ENCODE measurements at places on chromosomes 6 and 20.
A peak's percentile ranks its signal among the peaks of the same experiment; 100 is the strongest.

- DNase-seq, result no peak
These were observed 71.3 kb downstream of the EFHC1 start for GRCh38 chr6:52491203-52492069.

DNA sequence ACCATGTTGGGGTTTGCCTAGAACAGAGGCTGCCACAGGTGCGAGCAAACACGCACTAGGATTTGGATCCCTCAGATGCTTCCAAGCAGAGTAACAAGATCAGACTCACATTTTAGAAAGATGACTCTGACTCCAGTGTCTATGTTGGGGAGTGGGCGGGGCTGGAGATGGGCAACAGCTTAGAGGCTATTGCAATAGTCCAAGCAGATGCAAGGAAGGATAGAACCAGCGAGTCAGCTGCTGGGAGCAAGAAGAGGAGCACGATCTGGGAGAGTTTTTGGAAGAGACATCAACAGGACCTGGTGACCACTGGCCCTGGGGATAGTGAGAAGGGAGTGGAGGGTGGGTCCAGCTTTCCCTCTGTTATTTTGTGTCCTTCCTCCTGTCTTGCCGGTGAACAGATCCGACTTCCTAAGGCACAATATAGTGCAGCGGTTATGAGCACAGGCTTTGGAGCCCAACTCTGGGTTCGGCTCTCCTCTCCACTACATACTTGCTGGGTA is 52.7 kb downstream of the FGD2 start:
- DNase-seq, result no peak

GRCh38 chr6:150719831-150720230 is 120.1 kb downstream of the PLEKHG1 start:
- no peak for DNase-seq

GRCh38 chr6:12890171-12890790 is 173.7 kb downstream of the PHACTR1 start:
- no peak for DNase-seq

GRCh38 chr6:90319979-90320685 is 23.5 kb upstream of the BACH2 start:
- DNase-seq, result no peak

- DNase-seq, result no peak
These were observed 86.7 kb upstream of the BACH2 start for GRCh38 chr6:90383196-90383822.

DNA sequence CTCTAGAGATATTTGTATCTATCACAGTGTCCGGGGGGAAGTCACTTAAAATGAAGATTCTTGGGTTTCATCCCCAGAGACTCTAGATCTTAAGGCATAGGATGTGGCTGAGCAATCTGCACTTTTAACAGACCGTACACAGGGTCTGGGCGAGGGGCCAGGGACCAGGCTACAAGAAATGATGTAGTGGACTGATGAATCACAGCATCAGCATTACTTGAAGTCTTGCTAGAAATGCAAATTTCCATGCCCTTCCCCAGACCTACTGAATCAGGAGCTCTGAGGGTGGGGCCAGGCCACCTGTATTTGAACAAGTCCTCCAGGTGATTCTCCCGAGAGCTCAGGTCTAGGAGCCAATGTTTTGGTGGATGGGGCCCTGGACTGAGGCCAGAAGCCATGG is 168.4 kb downstream of the DOK5 start:
- DNase-seq, result peak; percentile 37

DNA sequence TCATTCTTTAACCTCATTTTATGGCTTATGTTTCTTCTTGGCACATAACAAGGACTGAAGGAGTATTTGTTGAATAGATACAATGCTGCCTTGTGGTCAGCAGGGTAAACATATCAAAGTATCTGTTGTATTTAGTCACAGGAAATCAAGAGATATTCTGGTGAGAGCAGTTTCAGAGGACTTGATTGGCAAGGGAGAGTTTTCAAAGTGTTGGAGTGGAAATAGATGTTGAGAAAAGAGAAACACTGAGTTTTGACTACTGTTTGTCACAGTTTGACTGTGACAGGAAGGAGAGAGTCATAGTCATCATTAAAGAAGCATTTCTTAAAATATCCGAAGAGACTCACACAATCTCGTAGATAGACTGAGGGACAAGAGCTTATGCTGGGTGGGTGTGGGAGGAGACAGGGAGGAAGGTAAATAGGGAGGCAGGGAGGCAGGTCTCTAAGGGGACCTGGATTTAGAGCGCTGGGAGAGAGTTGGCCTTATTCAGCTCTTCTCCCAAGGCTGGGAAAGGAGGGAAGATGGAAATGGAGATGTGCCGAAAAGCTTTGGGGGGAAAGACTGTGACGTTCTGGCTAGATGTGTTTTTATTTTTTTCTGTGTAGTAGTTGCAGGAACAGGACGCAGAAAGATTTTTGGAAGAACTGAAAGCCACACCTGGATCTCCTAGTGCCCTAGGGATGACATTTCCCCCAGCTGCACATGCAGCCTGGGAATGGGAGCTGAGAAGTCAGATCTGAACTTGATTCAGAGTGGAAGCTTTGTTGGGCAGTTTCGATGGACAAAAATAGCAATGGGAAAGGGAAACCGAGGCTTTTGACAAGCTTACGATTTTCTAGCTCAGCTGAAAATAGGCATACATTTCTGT is 65.0 kb upstream of the IFNGR1 start:
- no peak for DNase-seq

GRCh38 chr6:154488248-154488593 is 22.3 kb downstream of the CNKSR3 start:
- no peak for DNase-seq

DNA sequence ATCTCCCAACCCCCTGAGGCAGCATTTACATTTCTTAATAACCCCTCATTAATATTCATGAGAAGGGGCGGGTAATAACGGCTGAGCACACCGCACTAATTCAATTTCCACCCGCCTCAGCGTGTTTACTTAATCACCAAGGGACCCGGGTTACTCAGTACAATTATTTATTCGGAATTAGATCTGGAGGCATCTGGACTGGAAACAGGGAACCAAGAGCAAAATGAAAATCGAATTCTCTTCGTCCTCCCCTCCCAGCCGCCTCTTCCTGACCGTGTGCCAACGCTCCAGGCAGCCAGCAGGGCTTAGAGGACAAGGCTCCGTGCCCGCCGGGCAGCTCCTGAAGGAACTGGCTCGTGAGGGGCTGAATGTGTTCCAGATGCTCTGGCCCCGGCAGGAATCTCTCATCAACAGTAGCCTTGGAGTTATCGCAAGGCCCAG is 23.5 kb upstream of the CTNNBL1 start:
- no peak for DNase-seq

- DNase-seq, result no peak
These were observed 107.3 kb downstream of the SYCP2 start for GRCh38 chr20:59825944-59826759.

DNA sequence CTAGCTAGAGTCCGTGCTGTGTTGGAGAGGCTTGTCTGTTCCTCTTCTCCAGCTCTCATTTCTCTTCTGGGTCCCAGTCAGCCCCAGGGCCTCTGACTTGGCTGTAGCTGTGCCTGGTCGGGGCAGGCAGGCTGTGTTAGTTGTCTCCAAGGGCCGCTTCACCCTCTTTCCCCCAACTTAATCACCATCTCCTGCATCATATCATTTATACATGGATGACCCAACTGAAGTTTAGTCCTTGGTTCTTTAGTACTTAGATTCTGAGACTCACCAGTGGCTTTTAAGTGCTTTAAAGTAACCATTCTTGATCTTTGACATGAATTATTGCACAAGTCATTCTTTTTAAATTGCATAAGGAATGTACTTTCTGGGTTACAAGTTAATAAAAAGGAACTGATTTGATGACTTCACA is 127.3 kb downstream of the RTN4IP1 start:
- DNase-seq, result no peak

- no peak for DNase-seq
These were observed 33.1 kb upstream of the FAM135A start for GRCh38 chr6:70380252-70380651.

- no peak for DNase-seq
These were observed 231.9 kb upstream of the FAM83B start for GRCh38 chr6:54614499-54615195.

GRCh38 chr20:24769878-24770627 is 179.0 kb upstream of the CST7 start:
- DNase-seq, result no peak

DNA sequence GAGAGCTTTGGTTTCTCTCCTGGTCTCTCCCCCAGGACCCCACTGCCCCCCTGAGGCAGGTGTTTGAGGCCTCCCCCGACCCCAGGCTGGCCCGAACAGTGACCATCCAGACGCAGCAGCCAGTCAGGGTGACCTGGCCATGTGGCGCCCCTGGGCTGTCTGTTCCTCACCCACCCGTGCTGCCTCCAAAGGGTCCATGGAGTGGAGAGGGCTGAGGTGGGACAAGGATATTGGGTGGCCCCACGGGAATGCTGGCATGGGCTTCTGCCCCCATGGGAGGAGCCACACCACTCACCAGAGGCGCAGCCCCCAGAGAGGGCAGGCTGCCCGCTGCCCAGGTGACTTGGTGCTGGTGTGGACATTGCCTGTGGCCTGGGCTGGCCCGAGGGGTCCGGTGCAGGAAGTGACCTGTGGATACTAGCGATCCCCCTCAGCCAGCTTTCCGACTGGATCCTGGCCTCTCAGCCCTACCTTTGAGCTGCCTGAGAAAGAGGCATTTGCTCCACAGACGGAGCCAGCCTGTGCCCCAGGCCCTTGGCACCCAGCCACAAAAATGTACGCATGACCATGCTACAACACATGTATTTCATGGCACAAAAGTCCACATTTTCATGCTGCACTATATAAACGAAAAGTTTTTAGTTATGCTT is 50.8 kb downstream of the BCAS4 start:
- no peak for DNase-seq

GRCh38 chr6:135624402-135625295 is 127.1 kb upstream of the AHI1 start:
- DNase-seq, result peak; percentile 32

DNA sequence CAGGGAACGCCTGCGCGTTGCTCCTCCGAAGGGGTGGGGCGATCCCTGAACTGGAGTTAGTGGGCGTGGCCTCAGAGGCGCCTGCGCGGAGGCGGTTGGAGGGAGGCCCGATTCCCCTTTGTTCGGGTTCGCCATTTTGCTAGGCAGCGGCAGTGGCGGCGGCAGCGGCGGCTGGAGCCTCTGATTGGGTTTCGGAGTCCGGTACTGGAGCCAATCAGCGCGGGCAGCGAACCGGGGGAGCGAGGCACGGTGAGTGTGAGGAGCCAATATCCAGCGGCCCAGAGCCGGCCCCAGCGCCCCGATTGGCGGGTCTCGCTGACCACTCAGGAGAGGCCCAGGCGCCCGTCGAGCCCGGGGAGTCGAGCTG is at the start of gene NFYA:
NFYA (plus strand) TSS at position 139 of the 367 bp plus-strand sequence. CDS start 6,116 bp downstream, outside the sequence.
- peak; percentile 98 for DNase-seq

- no peak for DNase-seq
These were observed 47.0 kb downstream of the SLC22A23 start for GRCh38 chr6:3409699-3410384.

DNA sequence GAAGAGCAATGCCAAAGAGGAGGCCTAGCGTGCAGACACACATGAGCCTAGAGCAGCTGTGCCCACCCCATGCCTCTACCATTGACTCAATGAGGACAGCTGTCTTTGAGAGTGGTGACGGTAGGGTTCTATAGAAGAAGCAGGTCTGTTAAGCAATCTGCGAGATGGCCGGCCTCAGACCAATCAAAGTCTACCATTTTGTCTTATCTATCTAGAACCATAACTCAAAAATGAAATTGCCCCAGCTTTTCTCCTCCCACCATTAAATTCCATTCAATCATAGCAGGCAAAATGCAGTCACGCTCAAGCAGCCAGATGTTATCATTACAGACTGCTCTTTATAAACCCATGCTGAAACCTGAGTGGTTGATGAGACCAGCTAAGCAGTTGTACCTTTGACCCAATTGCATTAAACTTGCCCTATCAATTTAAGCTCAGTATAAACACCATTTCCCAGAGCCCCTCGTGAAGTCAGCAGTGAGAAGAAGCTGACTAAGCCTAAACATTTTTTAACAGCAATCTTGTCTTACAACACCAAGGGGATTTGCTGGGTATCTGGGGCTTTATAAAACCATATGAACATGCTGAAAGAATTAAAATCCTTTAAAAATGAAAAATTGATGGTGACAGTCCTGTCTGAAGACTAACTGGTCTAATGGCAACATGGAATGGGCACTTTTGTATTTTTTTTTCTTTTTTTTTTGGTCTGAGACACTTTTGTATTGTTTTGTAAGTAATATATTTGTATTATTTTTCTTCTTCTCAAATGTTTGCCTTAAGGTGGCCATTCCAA is 57.5 kb downstream of the FOXC1 start:
- no peak for DNase-seq

GRCh38 chr6:143385636-143386035 is 64.9 kb downstream of the ADAT2 start:
- DNase-seq, result no peak

DNA sequence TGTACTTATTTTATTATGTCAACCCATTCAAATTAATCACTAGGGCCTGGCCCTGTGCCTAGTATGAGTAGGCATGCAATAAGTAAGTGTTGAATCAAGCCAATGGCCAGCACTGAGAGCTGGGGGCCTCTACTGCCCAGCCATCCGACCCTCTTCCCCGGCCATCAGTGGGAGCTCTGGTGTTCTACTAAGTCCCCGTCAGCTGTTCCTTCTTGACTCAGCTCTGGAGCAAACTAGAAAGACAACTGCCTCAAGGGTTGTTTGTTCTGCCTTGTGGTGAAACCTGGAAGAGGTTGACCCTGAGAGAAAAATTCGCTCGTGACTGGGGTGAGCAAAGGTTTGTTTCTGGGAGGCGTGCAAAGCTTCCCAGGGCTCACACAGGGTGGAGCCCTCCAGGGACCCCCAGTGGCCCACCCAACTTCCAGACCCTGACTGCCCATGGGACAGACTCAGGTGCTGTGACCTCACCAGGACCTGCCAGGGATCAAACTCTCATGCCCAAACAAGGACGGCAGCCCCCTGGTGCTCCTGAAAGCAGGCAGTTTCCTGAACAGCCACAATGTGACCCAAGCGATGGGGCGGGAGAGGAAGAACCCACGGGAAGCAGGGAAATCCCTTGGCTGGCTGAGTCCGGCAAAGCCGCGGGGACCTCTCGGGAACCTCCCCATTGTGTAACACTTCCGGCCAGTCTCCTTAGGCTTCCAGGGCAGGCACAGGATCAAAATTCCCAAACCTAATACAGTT is 50.4 kb downstream of the BANF2 start:
- DNase-seq, result no peak

- no peak for DNase-seq
These were observed 95.1 kb upstream of the SLC22A23 start for GRCh38 chr6:3551716-3552511.

DNA sequence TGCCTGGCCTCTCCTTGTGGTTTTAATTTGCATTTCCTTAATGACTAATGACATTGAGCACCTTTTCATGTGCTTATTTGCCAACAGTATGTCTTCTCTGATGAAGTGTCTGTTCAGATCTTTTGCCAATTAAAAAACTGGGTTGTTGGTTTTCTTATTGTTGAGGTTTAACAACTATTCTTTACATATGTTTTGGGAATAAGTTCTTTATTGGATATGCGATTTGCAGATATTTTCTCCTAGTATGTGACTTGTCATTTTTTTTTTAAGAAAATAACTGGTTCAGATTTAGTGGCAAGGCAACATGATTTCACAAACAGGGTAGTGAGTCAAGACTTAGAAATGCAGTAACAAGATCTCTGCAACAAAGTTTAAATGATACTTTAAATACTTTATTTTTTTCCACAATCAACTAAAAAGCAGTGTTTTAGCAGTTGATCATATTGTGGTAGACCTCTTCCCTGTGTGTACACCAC is 67.8 kb downstream of the TIAM2 start:
- peak; percentile 68 for DNase-seq

GRCh38 chr20:50152394-50153152 is 950 bp downstream of the PEDS1 start:
- DNase-seq, result no peak
